ENCODE measurements at places on chromosomes 12 and 14.

DNA sequence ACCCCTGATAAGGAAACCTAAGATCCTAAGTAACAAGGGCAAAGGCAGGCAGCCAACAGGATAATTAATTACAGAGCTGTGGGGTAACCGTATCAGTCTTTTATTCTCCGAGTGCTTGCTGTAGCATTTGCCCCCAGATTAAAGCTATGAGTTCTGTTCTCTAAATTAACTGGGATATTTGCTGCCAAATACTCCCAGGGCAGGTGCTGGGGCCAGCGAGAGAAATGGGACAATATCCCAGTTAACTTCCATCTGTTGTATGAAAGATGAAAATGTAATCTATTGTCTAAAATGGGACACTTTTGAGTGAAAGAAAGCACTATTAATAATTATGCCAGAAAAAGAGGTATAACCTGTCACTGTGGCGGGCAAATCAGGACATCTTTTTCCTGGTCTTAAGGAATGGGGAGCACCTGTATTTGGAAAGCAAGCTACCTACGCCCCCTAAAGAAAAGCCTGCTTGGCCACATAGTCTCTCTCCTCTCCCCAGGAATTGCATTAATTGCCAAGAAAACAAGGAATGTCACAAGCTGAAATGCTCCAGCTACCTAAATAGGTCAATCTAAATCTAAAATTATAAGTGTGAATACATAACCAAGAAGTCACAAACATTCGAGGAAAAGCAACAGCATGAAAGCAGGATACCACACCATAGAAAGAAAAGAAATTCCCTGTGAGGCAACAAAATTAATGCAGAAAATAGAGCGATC lies 26.7 kb upstream of the CFAP54 start:
- no peak for DNase-seq

DNA sequence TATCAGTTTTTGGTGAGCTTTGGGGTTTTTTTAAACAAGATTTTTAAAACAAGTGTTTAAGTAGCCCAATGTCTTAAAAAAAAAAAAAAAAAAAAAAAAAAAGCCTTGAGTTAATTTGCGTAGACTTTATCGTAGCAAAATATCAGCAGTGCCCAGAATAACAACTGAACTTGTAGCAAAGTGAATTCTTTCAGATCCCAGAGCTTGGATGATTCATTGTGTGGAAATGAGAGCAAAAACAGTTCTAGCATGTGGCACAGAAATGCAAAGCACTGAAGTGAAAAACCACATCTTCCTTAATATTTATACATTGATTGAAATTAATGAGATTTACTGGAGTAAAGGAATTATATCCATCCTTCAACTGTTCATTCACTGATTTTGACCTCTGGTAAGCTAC lies 258.1 kb downstream of the EGLN3 start:
- no peak for DNase-seq

- DNase-seq: no peak
Observed at GRCh38 chr12:22271023-22271422, 63.5 kb downstream of the ST8SIA1 start.

GRCh38 chr12:1533205-1533601 lies 61.2 kb downstream of the FBXL14 start:
- no peak for DNase-seq

- no peak for DNase-seq
Observed at GRCh38 chr12:118715647-118716046, 265.7 kb upstream of the SRRM4 start.

GRCh38 chr12:94789510-94790225 lies 139.3 kb upstream of the TMCC3 start:
- no peak for DNase-seq

DNA sequence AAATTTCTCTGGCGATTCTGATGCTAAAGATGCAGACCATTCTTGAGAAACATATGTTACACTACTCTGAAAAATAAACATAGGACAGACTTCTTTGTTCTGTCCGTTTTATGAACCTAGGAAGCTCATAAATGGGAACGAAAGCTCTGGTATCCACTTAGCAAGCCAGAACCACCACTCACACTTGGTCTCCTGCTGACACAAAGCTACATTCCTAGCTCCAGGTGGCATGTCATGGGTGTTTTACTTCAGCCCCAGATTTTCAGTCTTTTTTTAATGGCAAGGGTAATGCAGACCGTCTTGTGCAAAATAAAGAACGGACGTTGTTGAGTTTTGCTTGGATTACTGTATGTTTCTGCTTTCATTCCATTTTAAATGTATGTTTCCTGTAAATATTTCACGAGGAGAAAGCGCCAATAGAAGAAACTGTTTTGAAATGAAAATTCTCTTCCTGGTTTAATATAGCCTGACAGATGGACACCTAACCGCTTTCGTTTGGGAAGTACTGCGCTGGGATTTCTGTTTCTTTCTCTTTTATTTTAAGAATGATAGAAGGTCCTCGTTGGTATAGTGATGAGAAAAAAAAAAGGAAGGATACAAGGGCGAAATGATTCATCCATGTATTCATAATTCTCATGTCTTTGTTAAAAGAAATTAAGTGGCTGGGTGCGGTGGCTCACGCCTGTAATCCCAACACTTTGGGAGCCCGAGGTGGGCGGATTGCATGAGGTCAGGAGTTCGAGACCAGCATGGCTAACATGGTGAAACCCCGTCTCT lies 871 bp upstream of the COQ5 start:
- no peak for DNase-seq

GRCh38 chr12:69468237-69469026 lies 1.8 kb upstream of the FRS2 start:
- DNase-seq: no peak

GRCh38 chr12:24605466-24605865 lies 343.4 kb downstream of the BCAT1 start:
- DNase-seq: no peak

DNA sequence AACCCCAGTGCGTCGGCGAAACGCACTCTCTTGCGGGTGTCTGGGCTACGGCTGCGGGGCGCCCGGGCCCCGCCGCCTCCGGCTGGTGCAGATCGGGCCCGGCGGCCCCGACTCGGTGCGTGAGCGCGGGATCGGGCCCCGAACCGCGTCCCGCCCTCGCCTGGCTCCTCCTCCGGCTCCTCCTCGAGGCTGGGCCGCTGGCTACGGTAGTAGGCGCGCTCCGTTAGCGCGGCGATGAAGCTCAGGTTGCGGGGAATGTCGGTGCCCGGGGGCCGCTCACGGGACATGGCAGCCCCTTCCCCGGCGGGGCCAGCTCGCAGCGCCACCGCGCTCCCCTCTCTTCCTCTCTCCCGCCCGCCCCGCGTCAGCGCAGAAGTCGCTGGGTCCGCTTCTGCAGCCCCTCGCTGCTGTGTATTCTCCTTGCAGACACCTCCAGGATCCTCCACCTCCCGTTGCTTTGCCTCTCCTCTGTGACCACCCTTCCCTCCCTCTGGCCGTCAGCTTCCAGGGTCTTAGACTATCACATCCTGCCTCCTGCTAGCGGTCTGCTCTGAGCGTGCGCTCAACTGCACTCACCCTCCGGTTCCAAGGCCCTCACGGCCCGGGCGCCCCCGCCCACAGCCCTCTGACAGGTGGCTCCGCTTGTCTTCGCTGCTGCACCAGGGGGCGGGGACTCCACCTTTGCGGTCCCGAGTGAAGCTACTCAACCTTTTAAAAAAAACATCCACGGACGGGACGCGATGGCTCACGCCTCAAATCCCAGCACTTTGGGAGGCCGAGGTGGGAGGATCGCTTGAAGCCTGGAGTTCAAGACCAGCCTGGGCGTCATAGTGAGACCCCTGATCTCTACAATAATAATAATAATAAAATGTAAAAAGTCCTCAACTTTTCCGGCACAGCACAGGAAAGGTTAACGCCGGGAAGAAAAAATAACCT lies at the start of gene PPP1R3E:
TSS of gene PPP1R3E (minus strand) at position 570 of the 936 bp plus-strand sequence. CDS start at position 287, 283 bp downstream.
- DNase-seq: peak; percentile 81

DNA sequence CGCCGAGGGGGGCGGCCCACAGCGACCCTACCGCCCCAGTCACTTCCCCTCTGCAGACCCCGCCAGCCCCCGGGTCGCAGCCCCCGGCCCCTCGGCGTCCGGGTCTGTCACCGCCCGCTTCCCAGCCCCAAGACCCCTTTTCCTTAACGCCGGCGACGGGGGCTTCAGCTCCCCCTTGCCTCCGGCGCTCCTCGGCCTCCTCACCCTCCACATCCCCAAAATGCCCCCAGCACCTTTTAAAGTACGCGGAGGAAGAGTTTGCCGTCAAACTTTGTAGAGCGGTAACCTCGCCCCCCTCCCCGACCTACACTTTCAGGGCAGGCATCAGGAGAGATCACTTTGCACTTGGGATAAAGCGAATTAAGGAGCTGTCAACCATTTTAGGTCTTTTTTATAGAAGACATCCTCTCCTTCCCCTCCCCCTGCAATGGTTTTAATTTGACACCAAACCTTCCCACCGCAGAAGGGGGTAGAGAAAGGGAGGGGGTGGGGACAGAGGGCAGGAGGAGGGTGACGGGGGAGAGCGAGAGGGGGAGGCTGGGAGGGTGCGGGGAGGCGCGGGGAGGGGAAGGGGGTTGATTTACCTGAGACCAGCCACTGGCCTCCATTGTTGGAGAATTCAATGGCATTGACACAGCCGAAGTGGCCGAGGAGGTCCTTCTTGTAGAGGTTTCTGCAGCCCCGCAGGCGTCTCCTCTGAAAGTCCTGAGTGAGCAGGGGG lies 578 bp downstream of the DCAF5 start:
- DNase-seq: peak; percentile 36

GRCh38 chr14:21991130-21991529 lies 317.5 kb upstream of the OR4E1 start:
- no peak for DNase-seq

DNA sequence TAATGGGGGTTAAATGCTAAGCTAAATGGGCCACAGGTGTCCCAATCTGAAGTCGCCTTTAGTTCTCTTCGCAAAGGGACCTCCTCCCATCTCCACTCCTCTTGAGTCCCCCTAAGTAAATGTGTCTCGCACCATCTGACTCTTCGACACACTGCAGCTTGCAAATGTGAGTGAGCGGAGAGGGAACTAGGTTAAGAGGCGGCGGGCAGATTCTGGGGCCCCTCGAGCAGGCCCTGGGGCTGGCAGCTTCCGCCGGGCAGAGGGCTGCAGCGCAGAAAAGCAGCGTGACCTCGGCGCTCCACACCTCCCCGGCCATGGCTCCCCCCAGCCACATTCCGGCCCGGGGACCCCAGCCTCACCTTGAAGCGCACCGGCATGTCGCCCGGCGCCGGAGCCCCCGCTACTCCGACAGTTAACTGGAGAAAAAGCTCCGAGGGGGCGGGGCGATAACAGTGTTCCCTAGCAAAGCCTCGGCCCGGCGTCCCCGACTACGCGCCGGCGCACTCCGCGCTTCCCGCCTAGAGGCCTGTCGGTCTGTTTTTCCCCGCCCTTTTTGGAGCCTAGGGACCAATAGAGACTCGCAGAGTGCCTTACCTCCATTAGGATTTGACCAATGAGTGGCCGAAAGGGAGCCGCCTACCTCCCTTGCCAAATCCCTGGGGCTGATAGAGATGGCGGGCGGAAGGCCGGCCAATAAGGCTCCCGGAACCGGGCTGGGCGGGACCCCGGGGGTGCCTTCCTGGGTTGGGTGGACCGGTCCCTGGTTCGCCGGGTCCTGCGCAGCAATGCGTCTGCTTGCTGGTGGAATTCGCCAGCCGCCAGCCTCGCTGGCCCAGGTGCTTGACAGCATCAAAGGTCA lies at the start of gene MDM1:
TSS of gene MDM1 (minus strand) at position 494 of the 859 bp plus-strand sequence. CDS start at position 377, 117 bp downstream.
- DNase-seq: peak; percentile 95

DNA sequence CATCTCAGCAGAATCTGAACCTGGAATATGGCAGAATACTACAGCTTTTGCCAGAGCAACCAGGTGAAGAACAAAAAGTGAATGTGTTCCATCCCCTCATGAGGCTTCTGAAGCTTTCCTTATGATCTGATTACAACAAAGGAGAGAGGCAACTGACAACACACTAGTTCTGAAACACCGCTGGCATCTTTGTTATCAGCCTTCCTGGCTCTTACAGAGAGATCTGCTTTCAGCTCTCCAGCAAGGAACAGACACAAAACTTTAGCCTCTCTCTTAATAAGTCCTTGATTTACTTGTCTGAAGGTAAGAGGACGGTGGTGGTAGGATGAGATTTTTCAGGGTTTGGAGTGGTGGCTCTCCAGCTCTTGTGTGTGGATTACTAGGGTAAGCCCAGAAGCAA lies 227.0 kb downstream of the PPM1H start:
- DNase-seq: no peak

DNA sequence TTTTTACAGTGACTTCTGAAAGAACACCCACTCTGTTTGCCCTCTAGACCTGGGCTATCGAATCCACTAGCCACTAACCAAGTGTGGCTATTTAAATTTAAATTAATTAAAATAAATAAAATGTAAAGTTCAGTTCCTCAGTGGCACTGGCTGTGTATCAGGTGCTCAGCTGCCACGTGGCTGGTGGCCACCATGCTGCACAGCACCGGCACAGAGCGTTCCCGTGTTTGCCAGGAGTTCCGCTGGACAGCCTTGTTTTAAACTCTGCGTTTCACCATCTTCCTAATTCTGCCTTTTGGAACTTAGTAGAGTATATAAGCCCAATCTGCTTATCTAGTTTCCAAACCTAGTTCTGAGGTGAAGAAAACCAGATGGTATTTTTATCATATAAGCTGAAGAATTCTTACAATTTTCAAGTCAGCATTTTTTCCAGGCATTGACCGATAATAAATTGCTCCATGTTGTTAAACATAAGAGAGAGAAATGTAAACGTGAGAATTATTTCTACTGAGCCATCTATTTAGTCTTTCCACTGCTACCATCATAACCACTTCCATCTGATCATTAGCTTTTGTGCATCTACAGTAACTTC lies 339.0 kb downstream of the CACNA1C start:
- DNase-seq: no peak

GRCh38 chr12:126397071-126397581 lies 1331.9 kb downstream of the AACS start:
- no peak for DNase-seq

- DNase-seq: no peak
Observed at GRCh38 chr12:109458086-109458485, 19.0 kb downstream of the KCTD10 start.

DNA sequence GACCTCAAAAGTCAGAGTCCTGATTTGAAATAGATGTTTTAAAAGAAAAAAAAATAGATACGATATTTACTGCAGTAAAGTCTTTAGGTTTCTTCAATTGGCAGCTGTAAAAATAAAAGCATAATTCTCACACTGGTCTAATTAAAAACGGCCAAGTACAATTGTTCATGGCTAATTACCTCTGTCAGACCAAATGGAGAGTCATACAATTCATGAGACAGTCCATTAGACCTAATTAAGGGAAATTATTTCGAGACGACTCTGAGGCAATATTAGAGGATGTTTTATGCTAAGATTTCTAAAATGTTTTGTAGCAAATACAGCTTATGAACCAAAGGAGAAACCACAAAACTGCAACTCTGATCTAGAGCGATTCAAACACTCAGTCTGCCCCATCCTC lies 131.3 kb downstream of the PHLDA1 start:
- no peak for DNase-seq

GRCh38 chr12:109735051-109735521 lies 21.5 kb downstream of the FAM222A start:
- no peak for DNase-seq

DNA sequence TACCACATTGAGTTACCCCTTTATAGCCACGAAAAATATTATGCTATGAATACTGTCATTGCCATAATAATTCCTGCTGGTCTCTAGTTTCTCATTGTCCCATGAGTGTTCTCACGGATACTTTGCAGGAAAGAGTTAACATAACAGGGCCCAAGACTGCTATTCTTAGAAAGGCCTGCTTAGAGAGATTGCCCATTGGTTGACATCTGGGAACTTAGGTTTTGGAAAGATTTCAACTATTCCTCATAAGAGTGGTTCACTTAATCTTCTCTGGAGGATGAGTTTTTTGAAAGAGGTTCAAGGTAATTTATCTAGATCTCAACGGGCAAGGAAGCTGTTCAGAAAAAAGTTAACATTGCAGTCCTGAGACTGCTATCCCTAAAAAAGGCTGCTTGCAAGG lies 18.4 kb upstream of the PRPF39 start:
- no peak for DNase-seq

GRCh38 chr14:81936348-81936747 lies 402.7 kb upstream of the SEL1L start:
- DNase-seq: no peak

All from activated T-cell treated with anti-CD3 and anti-CD28 coated beads for 1 hour (primary cell).